Eye (tissue), 1 donor: ENCODE measurements at places on chromosomes 13 and 19.

GRCh38 chr19:33629826-33630375 lies 8.1 kb downstream of the CHST8 start:
- no peak for DNase-seq

DNA sequence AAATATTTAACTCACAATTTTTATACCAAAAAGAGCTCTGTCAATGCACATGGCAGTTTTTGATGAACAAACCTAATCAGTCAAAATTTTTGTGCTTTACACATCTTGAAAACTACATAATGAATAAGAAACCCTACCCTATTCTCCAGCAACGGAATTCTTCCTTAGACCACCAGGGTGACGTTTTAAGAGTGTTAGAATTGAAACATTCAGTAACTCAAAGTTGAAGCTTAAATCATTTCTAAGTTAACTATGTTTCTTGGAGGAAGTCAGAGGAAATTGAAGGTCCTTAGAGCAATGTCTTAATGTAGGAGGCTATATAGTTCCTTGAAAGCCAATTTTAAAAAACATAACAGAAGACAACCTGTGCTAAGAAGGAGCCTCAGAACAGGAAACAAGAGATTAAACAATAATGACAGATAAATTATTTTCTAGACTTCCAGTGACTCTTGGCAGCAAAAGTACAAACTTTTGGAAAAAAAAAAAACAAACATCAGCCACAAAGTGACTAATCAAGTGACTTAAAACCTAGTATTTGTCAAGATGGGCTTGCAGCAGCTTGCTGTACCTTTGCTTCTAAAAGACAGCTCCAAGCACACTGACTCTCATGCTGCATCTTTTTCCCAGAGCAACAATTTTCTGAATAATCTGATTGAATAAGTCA lies 6.2 kb downstream of the SPRY2 start:
- peak; percentile 26 for DNase-seq

- no peak for DNase-seq
These were observed 112.0 kb downstream of the TBC1D4 start for GRCh38 chr13:75369981-75370380.

DNA sequence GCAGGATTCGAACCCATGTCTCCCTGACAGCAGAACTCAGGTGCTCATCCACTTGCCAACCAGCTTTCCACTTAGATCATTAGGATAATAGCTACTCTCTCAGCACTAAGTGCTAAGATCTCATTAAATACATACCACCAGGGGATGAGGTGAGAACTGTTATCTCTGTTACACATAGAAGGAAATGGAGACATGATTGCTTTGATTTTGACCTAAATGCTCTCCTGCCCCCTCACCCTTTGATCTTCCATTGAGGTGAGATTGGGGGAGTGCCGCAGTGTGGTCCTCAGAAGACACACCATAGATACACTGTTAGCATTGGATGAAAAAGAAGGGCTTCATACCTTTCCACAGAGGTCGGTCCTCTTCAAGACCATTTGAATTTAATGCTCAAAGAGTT lies 38.9 kb upstream of the NPAS1 start:
- no peak for DNase-seq

GRCh38 chr13:21902709-21903098 lies 231.8 kb downstream of the FGF9 start:
- DNase-seq = no peak

- no peak for DNase-seq
These were observed 31.3 kb upstream of the STARD13 start for GRCh38 chr13:33316890-33317289.
